ENCODE measurements at places on chromosomes 16 and 17. TPM values are rescaled to one million over a fixed set of nuclear protein-coding genes. Genes with fewer than 3 reads are reported as not detected.
A peak's percentile ranks its signal among the peaks of the same experiment; 100 is the strongest.

The EME1 gene
- total RNA-seq = 0.94 TPM

The CRHR1 gene
- total RNA-seq = not detected

The BEAN1 gene
- total RNA-seq = 1.6 TPM

DNA sequence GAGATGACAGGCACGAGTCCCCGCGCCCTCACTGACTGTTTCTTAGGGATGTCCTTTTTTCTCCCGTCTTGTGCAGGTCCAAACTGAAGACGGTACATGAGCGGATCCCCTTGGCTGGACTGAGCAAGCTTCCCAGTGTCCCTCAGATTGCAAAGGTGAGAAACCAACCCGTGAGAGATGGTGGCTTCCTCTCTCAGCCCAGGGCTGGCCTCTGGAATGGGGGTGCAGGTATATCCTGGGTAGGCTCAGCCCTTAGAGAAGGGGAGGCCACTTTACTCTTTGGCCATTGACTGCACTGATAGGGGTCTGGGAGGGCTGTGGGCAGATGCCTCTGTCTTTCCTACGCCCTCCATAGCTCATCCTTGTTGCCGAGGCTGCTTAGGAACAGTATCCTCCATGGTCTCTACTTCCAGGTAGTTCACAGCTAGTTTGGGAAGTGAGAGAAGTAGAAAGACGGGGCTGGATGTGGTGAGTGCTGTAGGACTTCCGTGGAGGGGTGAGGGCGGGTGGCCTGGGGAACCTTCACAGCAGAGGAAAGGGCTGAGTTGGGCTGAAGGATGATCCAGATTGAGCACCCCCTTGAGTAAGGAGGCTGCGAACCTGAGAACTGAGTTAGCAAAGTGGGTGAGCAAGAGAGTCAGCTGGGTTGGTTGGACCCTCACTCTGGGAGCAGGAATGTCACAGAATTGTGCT, 83.0 kb downstream of the OR1D5 start:
- peak; percentile 32 for DNase-seq

DNA sequence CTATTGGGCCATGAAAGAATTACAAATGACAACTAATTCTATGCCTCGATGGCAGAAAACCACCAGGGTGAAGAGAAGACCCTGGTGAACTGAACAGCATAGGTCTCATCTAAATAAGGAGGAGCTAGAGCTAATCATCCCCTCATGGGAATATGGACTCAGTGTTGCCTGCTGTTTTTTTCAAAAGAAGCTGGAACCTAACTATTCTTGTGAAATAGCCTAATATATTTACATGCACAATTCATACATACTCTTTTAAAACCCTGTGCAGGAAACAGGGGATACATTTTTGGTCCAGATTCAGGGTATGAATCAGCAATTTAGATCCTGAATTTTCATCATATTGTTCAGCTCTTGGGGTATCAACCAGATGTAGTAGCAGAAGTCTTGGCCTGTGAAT, 560.6 kb downstream of the TOX3 start:
- no peak for DNase-seq

GRCh38 chr17:12800855-12801365, 11.6 kb downstream of the ARHGAP44 start:
- DNase-seq = no peak

The TCAP gene
- 0.81 TPM for total RNA-seq

DNA sequence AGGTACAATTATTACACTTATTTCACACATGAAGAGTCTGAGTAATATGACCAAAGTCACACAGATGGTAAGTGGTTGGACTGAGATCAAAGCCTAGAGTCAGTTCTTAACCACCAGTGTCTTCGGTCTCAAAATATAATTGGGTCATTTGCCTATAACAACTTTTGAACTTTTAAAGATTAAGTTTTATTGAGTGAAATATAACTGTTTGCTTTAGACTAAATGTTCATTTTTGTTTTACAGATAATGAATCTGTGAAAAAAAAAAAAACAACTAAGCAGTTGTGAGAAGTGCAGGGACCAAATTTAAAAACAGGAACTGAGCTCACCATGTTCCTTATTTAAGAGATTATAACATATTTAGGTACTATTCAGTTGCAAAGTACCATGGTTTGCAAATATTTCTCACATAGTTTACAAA, 150.1 kb downstream of the ITFG1 start:
- no peak for DNase-seq

DNA sequence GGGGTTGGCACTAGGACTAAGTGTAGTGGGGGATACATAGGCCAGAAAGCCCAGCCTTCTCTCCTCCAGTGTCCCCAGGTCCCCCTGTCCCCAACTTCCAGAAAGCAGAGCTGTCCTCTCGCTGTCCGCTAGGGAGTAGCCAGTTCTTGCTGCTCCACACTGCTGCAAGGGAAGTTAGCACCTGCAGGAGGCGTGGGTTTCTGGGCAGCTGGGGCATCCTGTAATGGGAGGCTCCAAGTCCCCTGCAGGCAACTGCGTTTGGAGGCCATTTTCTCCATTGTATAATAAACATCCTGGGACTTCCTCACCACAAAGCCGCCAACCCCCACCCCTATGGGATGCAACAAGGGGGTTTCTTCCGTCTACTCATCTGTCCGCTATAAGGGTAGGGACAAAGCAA, 1.7 kb downstream of the RPRML start:
- no peak for DNase-seq

DNA sequence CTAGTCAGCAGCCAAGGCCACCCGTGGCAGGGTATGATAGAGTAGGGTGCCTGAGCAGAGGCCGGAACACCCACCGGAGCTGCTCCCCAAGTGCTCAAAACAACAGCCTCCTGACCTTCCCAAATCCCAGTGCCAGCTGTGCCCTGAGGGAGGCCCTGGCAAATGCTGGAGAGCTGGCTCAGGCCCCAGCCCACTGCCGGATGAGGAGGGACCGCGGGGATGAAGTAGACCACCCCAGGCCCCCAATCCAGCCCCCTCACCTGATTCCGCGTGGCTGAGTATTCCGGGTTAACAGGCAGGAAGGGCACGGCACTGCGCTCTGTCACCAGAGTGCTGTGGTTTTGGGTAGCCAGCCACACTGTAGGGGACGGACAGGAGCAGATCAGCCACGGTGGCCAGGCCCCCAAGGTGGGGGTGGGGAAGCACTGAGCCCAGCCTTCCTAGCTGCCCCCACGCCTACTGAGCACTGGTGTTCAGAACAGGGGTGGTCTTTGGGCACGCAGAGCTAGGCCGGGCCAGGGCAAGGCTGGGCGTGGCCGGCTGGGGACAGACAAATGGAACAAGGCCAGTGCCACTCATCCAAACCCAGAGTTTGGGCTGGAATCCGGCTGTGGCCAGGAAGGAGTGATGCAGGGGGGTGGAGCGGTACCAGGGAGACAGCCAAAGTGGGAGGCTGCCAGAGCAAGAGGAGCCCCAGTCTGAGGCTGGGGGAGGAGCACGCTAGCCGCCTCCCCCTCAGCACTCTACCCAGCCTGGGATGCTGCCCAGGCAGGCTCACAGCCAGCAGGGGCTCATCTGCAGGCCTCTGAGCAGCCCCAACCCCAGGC, 9.1 kb downstream of the TP53I13 start:
- DNase-seq = no peak

The CDIPT gene
- total RNA-seq = 71.4 TPM

DNA sequence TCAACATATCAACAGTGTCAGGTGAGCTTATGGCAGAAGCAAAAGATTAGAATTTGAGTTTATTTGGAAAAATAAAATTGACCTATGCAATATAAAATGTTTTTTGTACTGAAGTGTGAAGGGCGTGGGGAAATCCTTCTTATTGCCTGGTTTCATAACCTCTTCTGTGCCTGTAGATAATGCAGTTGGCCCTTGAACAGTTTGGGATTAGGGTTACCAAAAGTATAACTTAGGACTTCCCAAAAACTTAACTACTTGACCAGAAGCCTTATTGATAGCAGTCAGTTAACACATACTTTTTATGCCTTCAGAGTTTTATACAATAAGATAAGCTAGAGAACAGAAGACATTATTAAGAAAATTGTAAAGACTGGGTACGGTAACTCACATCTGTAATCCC, 66.0 kb downstream of the TMC6 start:
- no peak for DNase-seq

The ALOXE3 gene
- total RNA-seq = 0.44 TPM

GRCh38 chr16:81214745-81215166, 23.7 kb upstream of the BCO1 start:
- no peak for DNase-seq

The SLC5A10 gene
- total RNA-seq = not detected

- DNase-seq = no peak
Measured at GRCh38 chr17:55342800-55343585, 78.2 kb downstream of the HLF start.

DNA sequence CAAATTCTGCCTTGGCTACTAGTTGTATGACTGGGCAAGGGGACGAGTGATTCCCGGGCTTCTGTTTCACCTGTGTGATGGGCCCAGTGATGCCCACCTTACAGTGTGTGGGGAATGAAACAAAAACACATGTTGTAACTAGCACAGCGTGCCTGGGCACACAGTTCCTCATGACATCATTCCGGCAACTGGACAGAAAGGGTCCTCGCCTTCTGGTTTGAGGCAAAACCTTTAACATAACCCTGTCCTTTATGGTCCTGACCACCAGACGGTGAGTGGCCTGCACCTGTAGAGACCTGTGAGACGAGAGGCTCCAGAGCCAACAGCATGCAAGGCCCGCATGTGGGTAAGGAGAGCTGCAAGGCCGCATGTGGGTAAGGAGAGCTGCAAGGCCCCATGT, 7.7 kb upstream of the SLC38A8 start:
- no peak for DNase-seq

DNA sequence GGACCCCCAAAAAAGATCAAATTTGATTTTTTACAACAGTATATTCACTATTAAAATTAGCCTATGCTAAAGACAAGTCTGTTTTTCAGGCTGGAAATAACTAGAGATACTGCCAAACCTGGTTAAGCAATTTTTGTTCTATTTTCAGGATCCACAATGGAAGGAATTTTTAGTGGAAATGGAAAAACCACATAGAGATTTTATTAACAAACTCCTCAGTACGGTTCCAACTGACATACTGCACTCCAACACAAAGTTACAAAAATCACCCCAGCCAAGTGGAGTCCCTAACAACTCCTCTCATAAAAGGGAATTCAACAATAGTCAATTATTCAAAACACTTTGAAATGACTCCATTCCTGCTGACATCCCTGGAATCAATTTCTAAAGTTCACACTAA, 101.6 kb upstream of the TOB1 start:
- DNase-seq = no peak

GRCh38 chr17:71527311-71527710, 593.5 kb upstream of the SOX9 start:
- no peak for DNase-seq

- DNase-seq = no peak
Measured at GRCh38 chr17:28738680-28739384, 5.0 kb upstream of the TRAF4 start.

GRCh38 chr17:75635610-75636202, 2.5 kb downstream of the SMIM5 start:
- DNase-seq = no peak

- no peak for DNase-seq
Measured at GRCh38 chr17:38326996-38327792, 16.6 kb downstream of the GPR179 start.

GRCh38 chr17:57004944-57005579, 27.1 kb downstream of the SCPEP1 start:
- peak; percentile 39 for DNase-seq

DNA sequence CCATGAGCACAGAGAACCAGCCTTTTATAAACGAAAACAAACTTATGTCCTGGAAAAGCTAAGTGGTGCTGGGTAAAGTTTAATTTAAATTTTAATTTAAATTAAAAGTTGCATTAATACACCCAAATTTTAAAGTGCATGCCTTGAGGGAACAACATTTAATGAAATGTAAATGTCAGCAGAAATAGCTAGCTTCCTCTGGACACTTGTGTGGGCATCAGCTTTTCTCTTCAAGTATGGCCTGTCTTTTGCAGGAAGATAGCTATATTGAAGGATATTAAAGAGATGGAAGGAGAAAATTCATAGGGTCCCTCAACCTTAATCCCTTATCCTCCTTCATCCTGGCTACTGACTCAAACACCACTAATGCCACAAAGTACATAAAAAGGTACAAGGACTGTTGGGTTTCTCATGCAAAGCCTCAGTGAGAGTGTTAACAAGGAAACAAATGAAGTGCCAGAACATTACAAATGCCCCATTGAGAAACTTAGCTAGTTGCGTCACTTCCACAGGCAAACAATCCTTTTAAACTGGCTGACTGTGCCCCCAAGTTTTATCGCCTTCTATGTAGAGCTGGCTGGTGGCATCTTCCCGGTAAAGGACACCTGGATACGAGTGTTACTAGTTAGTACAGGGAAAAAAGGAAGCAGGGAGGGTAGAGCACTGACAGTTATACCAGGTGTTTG, 14.1 kb downstream of the PHF12 start:
- no peak for DNase-seq

DNA sequence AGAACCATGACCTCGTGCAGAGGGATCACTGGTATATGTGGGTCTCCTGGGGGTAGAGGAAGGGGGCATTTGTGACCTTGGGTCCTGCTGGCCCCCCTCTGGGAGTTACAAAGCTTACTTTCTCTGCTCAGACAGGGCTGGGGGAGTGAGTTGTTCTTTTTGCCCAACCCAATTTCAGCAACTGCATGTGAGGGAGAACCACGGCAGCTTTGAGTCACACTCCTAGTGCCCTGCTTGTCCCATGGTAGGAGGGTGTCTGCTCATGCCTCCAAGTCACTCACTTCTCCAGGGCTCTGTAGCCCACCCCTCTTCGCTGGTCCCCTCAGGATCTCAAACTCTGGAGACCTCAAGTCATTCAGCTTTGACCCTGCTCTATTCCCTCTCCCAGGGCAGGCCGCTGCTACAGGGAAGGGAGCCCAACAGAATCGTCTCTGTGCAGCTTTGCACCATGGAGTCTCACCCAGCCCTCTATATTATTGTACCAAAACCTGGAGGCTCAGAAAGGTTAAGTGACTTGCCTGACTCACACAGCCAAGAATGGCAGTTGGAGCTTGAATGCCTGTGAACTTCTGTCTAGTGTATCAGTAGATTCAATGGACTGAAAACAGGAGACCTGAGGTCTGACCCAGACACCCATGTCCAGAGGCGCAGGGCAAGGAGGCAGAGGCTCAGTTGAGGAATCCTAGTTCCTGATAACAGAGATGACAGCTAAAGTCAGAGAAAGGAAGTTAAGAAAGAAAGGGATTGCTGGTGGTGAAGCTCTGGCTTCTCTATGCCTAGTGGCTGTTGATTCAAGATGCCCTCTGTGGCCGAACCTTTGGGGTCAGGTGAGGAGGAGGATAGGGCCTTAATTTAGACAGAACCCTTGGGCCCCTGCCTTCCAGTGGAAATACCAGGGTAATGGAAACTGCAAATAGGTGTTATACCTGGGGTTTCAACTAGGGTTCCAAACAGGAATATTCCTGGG, 14.6 kb upstream of the ETV4 start:
- DNase-seq = no peak

The ABCA10 gene
- 9.8 TPM for total RNA-seq

The CHRNE gene
- total RNA-seq = 1.2 TPM

- DNase-seq = no peak
Measured at GRCh38 chr16:48332978-48333377, 52.2 kb downstream of the SIAH1 start.

DNA sequence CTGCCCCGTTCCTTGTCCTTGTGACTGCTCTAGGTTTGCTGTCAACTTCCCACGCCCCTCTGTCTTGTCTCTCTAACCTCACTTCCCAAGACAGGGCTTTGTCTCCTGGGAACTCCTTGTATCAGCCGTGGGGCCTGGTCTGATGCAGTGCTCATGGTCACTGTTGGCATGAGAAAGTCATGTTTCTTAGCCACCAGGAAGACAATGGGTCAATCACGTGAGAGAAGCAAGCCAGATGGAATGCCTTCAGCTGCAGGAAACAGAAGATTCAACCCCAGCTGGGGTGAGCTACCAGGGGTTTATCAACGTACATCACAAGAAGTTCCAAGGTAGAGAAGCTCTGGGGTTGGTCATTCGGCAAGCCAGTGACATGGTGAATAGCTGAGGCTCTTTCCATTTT, 116.6 kb downstream of the IRF8 start:
- no peak for DNase-seq
